ENCODE measurements at places on chromosomes 7 and 10. TPM values are rescaled to one million over a fixed set of nuclear protein-coding genes. Genes with fewer than 3 reads are reported as not detected.

- no peak for DNase-seq
Observed at GRCh38 chr7:46288861-46289260, 367.8 kb upstream of the IGFBP3 start.

DNA sequence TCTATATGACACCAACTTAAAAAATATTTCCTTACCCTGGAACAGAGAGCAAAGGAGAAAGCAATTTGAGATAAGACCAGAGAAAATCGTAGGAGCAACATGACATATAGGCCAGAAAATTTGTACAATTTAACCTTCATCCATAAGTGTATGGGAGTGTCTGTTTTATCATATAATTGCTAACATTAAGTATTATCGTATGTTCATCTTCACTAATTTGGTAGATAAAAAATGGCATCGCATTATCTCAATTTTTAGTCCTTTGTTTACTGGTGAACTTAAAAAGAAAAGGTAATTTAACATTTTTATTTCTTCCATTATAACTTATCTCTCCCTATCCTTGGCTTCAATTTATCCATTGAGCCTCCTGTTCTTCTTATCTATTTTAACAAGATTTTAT is 873.4 kb downstream of the KCNMA1 start:
- DNase-seq, result no peak

- DNase-seq, result no peak
Observed at GRCh38 chr7:37714606-37715005, 31.0 kb downstream of the GPR141 start.

C10orf53 gene
- not detected for polyA plus RNA-seq

ELMO1 gene
- polyA plus RNA-seq, result 10.0 TPM

Data from left renal cortex interstitium (tissue), 4 donors.